ENCODE measurements at places on chromosomes 3 and 15.

GRCh38 chr15:35627696-35628095 lies 81.7 kb upstream of the DPH6 start:
- no peak for DNase-seq

- DNase-seq, result peak; percentile 68
Observed at GRCh38 chr3:179234199-179234598, 16.7 kb downstream of the KCNMB3 start.

GRCh38 chr3:79930196-79930595 lies 162.4 kb upstream of the ROBO1 start:
- no peak for DNase-seq

GRCh38 chr15:69863446-69863845 lies 234.3 kb downstream of the TLE3 start:
- DNase-seq, result no peak

- DNase-seq, result no peak
Observed at GRCh38 chr15:59738676-59739075, 49.6 kb upstream of the BNIP2 start.

DNA sequence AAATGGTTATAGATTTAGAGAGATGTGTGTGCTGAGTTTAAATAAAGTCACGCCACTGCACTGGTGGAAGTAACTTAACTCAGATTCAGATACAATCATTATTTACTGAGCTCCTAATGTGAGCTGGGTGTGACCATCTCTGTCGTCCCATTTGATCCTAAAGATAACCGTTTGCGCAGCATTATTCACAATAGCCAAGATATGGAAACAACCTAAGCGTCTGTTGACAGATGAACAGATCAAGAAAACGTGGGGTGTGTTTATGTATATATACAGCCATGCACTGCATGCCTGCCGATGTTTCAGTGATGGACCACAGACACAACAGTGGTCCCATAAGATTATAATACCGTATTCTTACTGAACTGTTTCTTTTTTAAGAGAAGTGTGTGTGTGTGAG lies 71.2 kb downstream of the TAMM41 start:
- DNase-seq, result no peak

GRCh38 chr15:48358229-48359152 lies 27.3 kb downstream of the DUT start:
- DNase-seq, result peak; percentile 75

GRCh38 chr3:291646-292436 lies 95.3 kb downstream of the CHL1 start:
- no peak for DNase-seq

DNA sequence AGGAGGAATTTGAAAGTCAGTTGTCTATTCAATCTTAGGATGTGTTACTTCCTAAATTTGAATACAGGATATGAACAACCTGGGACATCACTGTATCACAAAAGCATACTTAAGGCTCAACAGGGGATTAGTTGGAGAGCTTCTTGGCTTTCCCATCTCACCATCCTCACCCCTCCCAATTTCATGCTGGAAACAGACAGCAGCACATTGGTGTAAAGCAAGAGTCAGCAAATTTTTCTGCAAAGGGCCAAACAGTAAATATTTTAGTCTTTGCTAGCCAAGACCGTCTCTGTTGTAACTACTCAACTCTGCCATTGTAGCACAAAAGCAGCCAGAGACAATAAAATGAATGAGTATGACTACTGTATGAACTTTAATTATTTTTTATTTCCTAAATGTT lies 94.9 kb downstream of the ERC2 start:
- DNase-seq, result no peak

DNA sequence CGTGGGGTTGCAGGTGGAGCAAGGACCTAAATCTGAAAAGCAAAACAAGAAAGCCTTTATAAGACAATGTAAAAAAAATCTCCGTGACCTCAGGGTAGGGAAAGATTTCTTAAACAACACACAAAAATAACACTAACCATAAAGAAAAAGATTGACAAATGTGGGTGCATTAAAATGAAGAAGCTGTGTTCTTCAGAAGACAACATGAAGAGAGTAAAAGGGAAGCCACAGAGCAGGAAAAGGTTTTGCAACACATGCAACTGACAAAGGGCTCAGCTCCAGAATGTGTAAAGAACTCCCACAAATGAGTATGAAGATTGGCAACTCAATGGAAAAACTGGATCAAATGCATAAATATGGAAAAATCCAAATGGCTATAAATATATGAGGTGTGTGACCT lies 74.2 kb downstream of the MAGEF1 start:
- peak; percentile 18 for DNase-seq

GRCh38 chr3:129672412-129672811 lies 65.9 kb upstream of the PLXND1 start:
- no peak for DNase-seq

DNA sequence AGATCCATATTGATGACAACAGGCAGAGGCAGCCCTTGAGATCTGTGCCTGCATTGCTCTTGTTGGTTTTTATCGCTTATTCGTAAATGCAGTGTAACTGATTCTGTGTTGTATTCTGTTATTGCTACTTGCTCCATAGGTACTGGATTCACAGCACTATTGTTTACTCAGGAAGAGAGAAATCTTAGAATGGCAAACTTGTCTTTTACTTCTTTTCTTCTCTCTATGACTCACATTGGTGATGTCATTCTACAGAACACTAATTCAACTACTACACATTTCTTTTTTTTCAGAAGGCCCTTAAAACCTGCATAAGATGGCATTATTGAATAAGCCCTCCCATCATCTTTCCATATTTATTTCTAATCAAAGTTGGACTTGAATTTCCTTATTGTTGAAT lies 201.0 kb upstream of the GBE1 start:
- no peak for DNase-seq

DNA sequence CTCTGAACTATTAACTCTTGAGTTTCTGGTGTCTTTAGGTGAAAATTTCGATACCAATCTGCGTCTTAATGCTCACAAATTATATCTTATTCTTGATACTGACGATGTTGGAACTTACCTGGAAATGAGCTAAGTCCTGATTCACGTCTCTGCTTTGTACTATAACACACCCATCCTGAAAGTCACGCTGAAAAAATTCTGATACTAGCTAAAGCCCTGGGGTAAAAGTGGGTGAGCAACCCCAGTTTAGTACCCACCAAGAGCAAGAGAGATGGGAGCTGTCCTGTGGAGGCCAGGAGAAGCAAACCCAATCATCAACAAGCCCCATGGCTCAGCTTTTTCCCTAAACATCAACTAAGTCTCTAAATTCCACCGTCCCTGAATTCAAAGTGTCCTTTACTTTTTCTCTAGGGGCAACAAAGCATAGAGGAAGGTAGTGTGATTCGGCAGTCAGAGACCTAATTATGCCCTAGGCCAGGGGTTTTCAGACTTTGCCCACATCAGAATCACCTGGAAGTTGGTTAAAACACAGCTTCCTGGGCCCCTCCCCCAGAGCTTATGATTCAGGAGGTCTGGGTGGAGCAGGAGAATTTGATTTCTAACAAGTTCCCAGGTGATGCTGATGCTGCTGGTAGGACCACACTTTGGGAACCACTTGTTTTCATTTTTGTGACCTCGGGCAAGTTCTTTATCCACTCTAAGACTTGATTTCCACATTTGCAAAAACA lies 90.2 kb downstream of the OSBPL10 start:
- DNase-seq, result no peak

GRCh38 chr3:126680667-126681055 lies 23.4 kb upstream of the CHCHD6 start:
- DNase-seq, result no peak

DNA sequence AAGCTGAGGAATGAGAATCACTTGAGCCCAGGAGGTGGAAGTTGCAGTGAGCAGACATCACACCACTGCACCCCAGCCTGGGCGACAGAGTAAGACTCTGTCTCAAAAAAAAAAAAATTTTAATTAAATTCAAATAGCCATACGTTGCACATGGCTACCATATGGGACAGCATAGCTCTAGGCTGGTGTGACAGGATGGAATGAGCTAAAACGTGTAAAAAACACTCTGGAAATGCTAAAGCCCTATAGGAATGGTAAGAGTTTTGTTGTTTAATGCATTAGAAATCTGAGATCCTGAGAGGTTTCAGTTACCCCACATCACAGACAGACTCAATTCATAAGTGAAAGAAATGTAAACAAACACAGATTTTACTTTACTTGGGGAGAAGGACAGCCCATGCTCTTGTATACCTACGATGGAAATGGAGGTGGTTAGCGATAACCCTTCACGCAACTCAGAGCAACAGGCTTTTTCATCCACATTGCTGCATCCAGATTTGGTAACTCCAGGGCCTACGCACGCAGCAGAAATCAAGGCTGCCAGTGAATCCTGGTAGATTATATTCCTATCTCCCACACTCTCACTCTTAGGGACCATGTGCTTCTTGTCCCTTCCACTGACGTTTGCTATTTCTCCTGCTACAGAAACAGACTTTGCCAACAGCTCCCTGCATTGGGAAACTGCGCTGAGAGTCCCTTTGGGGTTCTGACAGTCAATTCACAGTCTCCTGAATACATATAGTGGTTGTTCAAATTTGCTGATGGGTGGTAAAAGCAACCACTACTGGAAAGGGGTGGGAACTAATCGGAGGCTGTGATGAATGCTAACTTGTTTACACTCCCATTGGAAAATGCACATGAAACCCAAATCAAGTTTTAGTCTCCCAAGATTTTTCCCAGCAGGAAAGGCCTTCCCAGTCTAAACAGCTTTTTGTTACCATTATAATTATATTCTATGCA lies 3.1 kb downstream of the SH3BP5 start:
- DNase-seq, result no peak

DNA sequence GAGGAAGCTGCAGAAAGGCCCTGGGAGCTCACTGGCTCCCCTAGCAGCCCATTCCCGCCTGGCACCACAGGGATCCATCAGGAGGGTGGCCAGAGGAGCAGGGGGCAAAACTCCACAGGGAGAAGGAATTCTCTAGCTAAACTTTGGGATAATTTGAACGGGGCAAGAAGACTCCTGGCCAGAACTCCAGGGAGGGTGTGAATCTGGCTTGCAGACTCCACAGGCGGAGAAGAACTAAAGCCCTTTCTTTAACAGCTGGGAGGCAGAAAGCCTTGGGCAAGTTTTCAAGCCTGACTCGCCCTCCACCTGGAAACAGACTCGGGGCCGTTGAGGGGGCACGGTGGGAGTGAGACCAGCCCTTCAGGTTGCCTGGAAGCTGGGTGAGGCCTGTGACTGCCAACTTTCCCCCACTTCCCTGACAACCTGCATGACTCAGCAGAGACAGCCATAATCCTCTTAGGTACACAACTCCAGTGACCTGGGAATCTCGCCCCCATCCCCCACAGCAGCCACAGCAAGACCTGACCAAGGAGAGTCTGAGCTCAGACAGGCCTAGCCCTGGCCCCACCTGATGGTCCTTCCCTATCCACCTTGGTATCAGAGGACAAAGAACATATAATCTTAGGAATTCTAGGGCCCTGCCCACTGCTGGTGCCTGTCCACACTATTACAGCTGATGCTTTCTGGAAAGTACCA lies 28.6 kb downstream of the SLC27A2 start:
- DNase-seq, result no peak

DNA sequence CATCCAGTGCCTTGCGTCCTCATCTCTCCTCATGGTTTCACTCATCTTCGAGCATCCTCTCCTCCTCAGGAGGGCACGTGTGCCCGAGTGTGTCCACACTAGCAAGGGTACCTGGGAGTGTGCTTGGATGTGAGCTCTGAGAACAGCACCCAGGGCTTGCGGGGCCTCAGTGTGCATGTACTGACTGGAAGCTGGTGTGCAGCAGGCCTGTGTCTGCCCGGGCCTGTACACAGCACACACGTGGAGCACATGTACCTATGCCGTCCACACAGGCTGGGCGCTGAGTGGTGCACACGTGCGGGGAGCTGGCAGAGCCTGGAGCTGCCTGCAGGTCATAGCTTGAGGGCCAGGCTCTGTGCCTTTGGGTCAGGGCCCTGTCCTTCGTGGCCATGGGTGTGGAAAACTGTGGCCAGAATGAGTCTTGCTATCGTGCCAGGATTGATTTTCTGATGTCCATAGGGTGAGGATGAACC lies 34.9 kb downstream of the TSPAN3 start:
- no peak for DNase-seq

DNA sequence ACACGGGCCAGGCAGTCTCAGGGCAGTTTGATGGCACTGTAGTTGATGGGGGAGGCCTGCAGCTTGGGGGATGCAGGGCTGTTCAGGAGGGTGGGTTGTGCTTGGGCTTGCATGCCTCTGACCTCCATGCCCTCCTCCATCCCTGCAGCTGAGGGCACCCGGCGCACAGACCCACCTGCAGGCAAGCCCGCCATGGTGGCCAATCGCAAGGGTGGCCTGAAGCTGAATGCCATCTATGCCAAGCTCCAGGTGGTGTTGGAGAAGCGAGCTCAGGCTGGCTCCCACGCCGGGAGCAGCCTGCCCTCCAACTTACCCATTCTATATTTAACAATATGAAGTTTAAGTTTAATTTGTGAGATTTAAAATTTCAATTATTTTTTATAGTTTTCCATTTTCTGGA lies 228.7 kb upstream of the DPH6 start:
- no peak for DNase-seq

DNA sequence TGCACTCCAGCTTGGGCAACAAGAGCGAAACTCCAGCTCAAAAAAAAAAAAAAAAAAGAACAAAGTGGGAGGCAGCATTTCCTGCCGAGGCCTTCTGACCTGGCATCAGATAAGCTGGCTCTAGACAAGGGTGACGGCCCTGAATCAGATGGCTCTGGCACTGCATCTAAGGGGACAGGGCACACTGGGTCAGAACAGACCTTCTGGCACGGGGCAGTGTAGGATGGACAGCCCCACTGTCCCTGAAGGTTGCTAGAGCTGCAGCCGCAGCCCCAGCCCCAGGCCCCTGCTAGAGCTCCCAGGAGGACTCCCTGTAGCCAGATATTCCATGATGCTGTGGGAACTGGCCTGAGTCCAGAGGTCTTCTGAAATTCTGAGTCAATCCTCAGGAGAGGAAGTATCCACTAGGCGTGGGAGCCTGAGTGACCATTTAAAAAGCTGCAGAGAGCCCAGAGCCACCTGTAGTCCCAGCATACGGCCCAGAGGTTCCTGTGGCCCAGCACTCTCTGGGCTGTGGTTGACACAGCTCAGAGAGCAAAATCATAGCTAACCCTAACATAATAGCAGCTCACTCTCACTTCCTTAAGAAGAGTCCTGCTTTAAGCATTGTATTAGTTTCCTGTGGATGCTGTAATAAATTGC lies 69.2 kb upstream of the MFGE8 start:
- DNase-seq, result peak; percentile 83

DNA sequence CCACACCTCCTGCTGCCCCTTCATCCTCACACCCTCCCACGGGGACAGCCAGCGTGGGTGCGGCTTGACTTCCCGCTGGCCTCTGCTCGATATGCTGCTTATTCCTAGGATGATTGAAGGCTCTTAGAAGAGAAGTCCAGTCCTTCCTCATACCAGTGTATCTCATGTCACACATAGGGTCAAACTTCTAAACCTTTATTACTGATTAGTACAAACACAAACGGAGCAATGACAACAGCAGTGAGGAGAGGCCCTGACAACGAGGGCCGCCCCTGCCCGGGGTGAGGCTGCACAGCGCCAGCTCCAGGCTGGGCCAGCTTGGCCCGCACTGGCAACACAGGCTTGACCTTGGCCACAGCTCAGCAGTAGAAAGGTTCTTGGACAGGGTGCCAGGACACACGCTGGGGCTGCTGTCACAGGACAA lies 3.7 kb downstream of the CIB1 start:
- no peak for DNase-seq

All from choroid plexus epithelial cell (primary cell).